T1000 (cell line): ENCODE measurements at places on chromosomes 6 and 20.
A peak's percentile ranks its signal among the peaks of the same experiment; 100 is the strongest.

DNA sequence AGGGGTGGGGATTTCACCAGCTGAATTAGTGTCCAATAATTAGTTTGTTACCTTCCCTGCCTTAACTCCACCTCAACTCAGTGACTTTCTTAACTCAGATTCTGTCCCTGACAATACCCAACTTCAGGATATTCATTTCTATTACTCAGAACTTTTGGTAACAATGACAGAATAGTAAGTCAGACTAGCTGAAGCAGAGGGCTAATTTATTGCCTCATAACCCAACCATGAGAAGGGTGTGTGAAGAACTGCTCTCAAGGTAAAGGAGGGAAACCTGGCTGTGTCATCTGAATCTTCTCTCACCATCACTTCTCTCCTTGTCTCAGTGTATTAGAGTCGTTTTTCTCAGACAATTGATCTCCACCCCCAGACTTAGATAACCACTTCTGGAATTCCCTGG lies 1.2 kb upstream of the PI3 start:
- DNase-seq = no peak

DNA sequence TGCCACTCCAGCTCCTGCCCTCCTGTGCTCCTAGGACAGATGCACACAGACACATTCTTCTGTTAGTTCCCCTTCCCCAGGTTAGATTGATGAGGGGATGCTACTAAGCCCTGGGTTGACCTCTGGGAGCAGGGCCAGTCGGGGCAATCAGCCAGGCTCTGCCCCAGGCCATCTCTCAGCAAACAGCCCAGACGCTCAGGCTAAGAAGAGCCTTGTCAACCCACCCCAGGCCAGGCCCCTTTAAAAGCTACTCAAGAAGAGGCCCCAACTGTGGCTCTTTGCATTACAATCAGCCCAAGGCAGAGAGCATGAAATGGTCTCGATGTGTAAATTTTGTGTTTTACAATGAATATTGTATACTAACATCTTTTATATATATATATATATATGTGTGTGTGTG lies 107.4 kb downstream of the TFAP2A start:
- no peak for DNase-seq

DNA sequence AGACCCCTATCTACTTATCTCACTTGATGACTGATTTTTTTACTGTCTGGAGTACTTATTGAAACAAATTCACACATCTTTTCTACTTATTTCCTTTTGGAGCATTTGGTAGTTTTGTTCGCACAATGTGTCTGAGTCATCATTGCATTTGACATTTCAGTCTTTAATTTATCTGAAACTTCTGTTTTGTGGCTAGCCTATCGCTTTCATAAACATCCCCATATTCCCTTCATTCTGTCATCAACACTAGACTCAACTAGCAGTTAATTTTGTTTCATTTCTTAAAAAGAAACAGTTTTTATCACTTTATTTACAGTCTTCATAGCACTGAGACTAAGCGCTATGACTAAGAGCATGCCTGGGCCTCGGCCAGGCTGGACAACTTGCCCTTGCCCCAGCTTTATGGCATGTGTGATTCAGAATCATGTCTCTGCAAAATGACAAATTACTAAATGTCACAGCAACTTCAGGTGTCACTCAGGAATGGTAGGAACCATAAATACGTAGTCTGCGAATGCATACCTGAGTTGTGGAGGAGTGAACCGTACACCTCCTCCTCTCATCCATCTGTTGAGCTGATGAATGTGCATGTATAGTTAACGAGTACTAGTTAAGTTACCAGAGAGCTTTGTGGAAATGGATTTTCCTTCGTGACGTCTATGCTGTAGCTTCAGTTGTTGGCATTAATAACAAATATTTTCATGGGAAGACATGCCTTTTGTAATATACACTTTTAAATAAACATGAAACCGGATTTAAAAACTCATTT lies 16.2 kb downstream of the L3MBTL3 start:
- DNase-seq = no peak

- no peak for DNase-seq
Measured at GRCh38 chr6:21026576-21027273, 492.5 kb downstream of the CDKAL1 start.

DNA sequence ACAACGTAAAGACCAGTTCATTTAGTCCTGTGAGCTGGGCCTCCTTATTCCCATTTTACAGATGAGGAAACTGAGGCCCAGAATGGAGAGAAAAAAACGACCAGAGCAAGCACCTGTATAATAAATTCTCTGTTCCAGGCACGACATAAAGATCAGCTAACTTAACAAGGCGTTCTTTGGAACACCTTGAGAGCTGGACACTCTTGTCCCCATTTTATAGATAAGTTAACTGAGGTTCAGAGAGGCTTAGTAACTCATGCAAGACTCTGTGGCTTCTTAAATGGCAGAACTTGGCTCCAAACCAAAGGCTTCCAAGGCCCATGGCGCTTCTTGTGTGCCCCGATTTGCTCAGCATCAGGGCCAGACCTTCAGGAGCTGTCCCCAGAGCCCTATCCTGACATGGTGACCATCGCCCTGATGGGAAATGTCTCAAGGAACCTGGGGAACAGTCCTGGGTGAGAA lies 142.1 kb downstream of the VEGFA start:
- no peak for DNase-seq

GRCh38 chr6:15417811-15418210 lies 171.9 kb downstream of the JARID2 start:
- peak; percentile 51 for DNase-seq

DNA sequence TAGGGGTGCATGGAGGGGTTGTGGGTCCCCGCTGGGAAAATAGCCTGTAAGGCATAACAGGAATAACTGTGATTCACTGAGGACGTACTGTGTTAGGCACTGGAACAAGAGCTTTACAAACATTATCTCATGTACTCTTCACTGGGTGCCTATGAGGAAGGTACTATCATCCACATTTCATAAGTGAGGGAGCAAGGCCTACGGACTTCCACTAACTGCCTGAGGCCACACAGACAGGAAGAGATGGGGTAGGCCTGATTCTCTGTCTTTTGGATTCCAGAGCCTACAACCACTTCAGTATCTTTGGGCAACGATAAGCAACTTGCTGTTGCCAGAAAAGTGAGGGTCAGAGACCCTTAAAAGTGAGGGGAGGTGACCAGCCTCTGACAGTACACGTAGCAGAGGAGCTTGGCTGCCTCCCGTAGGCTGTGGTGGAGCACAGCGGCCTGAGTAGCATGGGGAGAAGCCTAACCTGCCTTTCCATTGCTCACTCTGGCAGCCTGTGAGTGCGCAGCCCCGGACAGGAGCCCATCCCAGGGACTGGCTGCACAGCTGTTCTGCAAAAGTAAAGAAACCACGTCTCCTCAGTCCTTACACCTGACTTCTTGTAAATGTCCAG lies 30.4 kb downstream of the PSMB1 start:
- no peak for DNase-seq

DNA sequence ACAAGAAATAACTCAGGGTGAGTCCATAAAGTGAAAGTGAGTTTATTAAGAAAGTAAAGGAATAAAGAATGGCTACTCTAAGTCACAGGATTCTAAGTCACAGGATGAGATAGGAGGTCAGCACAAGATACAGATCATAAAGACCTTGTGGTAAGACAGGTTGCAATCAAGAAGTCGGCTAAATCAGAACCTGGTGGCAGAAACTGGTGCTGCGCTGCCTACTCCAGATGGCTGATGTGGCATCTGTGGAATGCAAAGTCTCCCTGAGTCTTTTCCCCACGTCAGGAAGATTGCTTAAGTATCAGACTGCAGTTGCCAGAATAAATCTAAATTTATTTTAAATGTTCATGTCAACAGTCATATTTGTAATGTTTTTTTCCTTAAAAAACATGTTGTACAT lies 10.7 kb upstream of the KCNK15 start:
- DNase-seq = peak; percentile 58

GRCh38 chr20:34922654-34923381 lies 32.8 kb downstream of the GSS start:
- peak; percentile 28 for DNase-seq

GRCh38 chr6:123925350-123925749 lies 121.7 kb downstream of the NKAIN2 start:
- DNase-seq = no peak
